ENCODE measurements at places on chromosomes 6 and 20.

DNA sequence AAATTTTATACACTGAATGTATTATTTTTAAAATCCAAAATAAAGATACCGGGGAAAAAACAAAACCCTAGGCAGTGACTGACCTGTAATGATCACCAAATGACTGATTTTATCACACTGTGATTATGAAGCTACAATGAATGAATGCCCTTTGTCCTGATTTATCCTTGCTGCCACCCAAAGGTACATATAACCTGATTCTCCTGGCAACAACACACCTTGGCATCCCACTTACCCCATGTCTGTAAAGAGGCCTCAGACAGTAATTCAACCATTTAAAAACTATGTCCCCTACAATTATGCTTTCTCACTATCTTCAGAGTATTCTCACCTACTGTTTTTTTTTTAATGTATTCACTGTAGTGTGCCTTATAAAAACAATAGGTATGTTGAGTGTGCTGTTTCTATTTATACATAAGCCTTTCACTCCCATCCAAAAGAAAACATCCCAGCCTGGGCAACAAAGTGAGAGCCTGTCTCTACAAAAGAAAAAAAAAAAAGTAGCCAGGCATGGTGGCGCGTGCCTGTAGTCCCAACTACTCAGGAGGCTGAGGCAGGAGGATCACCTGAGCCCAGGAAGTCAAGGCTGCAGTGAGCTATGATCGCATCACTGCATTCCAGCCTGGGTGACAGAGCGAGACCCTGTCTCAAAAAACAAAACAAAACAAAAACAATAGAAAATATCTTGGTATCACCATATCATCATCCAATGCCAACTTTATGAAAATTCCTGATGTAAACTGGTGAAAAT is 21.7 kb downstream of the B4GALT5 start:
- no peak for DNase-seq

GRCh38 chr20:18637224-18637623 is 49.4 kb downstream of the DTD1 start:
- no peak for DNase-seq

- DNase-seq: no peak
Observed at GRCh38 chr20:48735112-48735511, 92.7 kb downstream of the PREX1 start.

DNA sequence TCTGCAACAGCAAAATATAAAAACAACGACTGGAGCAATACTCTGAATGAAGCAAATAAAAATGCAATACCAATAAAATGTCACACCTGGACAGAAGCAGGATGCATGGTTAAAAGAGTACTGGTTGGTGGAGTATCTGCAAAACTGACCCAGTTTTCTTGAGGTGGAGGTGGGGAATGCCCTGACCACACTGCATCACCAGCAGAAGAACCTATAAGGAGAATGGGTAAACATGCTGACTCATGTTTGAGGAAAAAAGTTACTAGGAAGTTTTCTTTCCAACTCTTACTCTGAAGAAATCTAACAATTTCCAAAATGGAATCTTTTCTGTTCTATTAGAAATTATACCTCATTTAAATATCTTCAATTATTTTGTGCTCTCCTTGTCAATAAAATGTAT is 43.6 kb downstream of the REPS1 start:
- peak; percentile 36 for DNase-seq

DNA sequence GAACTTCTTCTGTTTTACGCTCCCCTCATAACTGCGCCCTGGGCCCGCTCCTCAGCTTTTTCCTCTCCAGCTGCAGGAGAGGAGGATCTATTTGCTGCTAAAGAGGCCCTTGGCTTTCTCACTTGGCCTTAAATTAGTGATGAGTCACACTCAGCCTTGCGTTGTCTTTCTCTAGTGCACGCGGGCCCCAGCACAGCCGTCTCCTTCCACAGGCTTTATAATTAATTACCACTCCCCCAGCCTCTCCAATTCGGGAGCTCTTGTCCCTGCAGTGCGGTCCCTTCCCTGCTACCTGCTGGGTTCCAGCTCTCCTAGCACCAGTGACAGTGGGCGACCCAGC is 25.2 kb downstream of the PACSIN1 start:
- DNase-seq: no peak

- no peak for DNase-seq
Observed at GRCh38 chr6:25661129-25661779, 9.2 kb downstream of the SCGN start.

DNA sequence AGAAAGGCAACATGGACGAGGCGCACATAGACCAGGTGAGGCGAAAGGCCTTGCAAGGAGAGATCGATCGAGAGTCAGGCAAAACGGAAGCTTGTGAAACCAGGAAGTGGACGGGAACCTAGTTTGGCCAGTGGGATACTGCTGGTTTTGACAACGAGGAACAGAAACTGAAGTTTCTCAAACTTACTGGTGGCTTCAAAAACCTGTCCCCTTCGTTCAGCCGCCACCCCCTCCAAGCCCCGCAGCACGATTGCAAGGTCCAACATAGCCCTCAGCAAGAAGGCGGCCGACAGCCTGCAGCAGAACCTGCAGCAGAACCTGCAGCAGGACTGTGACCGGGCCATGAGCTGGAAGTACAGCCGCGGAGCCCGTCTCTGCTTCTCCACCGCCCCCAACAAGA is 238.0 kb downstream of the KHDC1L start:
- no peak for DNase-seq

GRCh38 chr6:118367314-118367713 is 180.8 kb upstream of the PLN start:
- DNase-seq: no peak

DNA sequence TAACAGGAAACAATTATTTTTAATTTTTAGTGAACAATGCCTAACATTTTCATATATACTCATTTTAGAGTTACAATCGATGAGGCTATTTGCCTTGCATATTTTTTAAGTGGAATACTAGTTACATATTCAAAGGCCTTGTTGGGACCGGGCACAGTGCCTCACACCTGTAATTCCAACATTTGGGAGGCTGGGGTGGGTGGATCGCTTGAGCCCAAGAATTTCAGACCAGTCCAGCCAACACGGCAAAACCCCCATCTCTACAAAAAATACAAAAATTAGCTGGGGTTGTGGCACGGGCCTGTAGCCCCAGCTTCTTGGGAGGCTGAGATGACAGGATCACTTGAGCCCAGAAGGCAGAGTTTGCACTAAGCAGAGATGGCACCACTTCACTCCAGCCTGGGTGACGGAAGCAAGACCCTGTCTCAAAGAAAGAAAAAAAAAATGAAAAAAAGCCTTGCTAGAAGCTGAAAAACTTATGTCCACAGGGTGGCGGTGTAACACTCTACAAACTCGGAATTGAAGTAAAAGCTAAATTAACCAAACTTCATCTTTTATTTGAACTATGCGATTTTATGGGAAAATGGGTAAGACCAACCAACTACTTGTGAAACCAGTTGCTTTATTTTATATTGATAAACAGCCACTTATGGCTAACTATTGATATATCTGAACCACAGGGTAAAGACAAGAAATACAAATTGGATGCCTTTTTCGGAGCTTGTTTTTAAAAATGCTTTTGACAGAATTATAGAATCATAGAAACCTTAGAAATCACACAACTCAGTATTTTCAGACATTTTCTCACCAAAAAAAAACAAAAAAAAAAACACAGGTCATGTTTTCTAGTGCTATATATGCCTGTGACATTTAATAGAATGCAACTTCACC is 24.1 kb upstream of the ROS1 start:
- DNase-seq: peak; percentile 56

GRCh38 chr20:8953300-8953699 is 115.6 kb upstream of the PLCB4 start:
- DNase-seq: no peak

DNA sequence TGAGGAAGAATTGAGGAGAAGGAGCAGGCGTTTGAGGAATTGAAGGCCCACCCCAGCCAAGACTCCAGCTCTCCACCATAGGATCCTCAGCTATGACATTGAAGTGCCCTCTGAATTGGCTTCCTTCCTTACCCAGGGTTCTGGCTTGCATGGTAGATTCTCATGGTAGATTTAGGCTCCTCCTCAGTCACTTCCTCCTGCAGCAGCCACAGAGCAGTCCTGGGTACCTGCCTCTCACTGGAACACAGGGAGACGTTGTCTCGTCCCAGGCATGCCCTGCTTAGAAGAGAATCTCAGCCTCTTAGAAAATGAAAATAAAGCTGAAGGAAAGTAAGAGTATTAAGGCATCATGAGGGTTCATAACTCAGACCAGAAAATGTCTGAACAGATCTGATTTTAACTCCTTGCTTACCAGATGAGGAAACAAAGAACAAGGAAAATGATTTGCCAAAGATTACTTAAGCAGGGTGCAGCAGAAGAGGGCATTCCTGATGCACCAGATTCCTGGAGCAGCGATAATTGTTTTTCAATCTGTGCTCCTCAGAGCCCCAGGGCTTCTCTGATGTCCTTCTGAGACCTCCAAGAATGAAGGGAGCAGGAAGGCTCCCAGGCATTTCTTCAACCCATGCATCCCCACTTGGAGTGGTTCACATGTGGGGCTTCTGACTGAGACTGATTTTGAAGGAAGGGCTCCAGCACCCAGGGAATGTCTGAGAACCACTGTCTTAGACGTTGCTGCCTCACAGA is 219.8 kb downstream of the HIVEP2 start:
- no peak for DNase-seq

DNA sequence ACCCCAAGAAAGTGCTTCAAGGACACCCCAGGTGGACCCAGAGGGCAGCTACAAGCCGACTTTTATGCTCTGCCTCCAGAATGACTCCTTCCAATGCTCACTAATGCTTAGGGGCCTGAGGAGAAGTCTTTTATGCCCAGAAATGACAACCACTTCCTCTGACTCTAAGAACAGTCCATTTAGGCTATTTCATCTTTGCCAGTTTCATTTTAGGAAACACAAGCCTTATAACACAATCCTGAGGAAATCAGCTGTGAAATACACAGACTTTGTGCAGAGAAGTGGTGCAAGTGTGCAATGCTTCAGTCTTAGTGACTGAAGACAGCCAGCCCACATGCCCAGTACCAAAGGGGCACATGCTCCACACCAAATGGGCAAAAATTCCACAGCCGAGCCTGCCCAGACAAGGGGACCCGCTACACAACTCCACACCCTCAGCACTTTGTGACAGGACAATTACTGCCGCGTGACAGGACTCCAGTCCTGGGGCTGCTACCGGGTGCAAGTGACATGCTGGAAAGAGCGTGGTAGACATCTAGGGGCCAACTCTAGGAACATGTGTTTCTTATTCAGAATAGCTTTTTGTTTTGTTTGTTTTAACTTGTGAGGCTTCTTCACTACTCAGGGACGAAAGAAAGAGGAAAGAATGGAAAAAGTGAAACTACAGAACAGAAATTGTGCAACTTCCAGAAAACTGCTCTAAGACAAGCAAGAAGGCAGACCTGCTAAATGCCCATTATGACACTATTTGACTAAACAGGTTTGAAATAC is 28.2 kb upstream of the PLAGL1 start:
- peak; percentile 5 for DNase-seq

DNA sequence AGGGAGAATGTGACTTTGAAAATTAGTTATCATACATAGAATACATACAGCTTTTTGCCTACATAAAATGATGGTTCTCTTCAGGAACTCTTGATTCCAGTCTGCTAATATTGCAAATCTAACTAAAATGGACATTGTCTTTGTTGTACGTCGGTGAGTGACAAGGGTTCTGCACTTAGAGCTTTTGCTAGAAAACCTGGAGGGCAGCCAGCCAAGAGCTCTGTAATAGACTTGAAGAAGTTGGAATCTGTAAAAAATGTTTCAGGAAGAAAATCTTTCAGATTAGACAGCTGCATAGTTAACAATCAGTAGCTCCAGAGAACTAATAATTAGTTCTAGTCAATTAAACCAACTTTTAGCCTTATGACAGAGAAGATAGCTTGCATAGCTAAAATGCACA is 138.3 kb downstream of the FLRT3 start:
- no peak for DNase-seq

- DNase-seq: no peak
Observed at GRCh38 chr6:6858533-6858982, 249.2 kb upstream of the RREB1 start.

GRCh38 chr20:17995967-17996819 is 27.4 kb downstream of the MGME1 start:
- DNase-seq: peak; percentile 70

DNA sequence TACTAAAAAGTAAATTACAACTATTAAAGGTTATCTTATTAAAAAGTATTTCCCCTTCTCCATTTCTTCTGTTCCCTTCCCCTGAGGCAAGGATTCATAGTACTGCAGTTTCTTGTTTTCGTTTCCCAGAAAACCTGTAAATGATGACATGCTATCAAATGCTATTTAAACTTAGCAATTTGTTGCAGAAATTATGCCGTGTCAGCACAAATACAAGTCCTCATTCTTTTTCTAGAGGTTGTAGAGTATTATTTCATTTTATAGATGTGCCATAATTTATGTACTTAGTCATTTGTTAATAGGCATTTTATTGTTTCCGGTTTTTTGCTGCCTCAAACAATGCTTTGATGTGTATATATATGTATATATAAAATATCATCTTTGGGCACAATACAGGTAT is 268.4 kb downstream of the PLCB1 start:
- no peak for DNase-seq

GRCh38 chr20:41131594-41132387 is 5.6 kb upstream of the PLCG1 start:
- no peak for DNase-seq

DNA sequence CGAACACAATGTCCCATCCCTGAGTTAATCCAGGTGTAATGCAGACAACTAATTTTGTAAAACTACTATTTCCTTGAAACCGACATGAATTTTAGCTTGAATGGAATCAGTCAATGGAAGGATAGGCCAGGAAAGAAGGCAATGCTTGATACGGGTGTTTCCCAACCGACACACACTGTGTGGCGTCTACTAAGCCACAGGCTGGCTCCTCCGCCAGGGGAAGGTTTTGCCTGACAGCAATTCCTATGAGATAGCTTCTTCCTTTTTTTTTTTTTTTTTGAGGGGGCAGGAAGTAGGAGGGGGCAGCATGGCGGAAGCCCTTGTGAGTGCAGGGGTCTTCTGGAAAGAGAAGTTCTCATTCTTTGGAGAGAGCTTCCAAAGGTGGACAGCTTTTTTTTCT is 12.0 kb upstream of the LAMA4 start:
- DNase-seq: no peak

DNA sequence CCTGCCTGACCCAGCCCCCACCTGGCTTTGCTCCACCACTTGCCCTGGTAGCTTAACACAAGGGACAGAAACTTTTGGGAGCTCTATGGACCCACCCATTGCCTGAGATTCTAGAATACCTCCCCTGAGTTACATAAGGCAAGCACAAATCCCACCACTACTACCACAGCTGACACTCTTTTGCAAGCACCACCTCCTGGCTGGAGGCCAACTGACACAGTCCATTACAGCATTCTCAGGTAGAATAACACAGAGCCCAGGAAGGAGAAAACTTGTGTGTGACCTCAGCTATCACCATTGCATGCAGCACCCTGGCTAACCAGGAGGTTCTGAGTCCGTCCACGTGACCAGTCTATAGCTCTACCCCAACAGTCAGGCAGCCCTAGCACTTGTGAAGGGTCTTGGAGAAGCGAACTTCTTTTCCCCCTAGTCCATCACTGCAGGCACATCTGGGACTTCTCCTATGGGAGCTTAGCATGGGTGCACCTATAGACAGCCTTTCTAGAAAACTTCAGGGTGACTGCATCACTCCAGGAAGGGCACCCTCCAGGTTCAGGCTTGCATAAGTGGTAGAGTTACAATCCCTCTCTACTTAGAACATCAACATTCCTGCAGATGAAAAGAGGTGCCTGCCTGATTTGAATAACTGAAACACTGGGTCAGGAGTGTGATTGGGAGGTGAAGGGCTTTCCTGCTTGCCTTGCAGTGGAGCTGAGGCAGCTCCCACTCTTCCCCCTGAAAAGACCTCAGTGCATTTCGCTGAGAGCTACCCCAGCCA is 30.1 kb downstream of the CITED2 start:
- DNase-seq: no peak
